ENCODE measurements at places on chromosomes 1 and 21.

DNA sequence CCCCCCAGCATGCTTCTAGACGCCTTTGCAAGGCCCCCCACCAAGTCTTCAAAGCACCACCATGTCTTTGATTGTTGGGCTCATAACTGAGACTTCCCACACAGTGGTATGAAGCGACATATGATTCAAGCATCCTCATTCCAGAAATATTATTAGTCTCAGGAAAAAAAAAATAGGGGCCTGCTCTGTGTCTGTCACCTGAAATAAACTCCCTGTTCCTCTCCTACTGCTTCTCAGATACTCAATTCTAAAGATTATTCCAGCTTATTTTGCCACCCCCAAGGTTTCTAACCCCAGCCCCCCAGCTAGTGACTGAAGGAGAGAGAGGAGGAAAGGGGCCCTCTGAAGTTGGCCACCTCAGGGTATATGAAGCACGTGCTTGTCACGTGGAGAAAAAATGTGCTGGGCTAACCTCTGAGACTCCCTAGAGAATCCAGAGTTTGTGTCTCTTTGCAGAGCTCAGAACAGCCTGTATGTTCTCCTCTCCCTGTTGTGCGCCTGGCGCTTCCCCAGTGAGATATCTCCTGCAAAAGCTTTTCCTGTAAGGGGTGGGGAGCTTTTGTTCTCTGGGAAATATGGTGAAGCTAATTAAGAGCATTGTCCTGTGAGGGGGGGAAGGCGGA is 35.9 kb upstream of the RASAL2 start:
- peak; percentile 66 for DNase-seq

GRCh38 chr1:5515501-5515900 is 476.7 kb downstream of the NPHP4 start:
- no peak for DNase-seq

- DNase-seq, result no peak
Observed at GRCh38 chr1:162169031-162169790, 99.7 kb downstream of the NOS1AP start.

DNA sequence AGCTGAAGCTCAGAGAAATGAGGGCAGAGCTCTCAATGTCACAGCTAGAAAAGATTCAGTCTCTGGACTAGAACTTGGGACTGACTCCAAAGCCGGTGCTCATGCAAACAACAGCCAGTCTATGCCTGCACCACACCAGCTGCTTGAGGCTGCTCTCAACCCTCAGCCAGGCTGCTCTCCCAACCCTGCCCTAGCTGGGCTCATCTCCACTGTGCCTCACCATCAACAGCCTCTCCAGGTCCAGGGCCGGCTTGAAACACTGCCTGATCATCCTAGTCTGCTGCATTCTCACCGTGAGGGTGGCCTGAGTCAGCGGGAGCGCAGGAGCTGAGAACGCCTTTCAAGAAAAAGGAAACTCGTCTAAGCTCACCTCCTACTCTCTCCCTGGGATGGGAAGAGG is 94.5 kb downstream of the PTPRU start:
- no peak for DNase-seq

GRCh38 chr1:157156058-157156541 is 17.9 kb upstream of the ETV3 start:
- peak; percentile 90 for DNase-seq

- DNase-seq, result no peak
Observed at GRCh38 chr21:45202889-45203288, 84.8 kb downstream of the POFUT2 start.

GRCh38 chr1:81596341-81596740 is 204.4 kb upstream of the ADGRL2 start:
- DNase-seq, result no peak

- DNase-seq, result peak; percentile 32
Observed at GRCh38 chr1:209883341-209883971, 54.6 kb upstream of the SYT14 start.

- no peak for DNase-seq
Observed at GRCh38 chr1:164660412-164660772, 101.4 kb downstream of the PBX1 start.

DNA sequence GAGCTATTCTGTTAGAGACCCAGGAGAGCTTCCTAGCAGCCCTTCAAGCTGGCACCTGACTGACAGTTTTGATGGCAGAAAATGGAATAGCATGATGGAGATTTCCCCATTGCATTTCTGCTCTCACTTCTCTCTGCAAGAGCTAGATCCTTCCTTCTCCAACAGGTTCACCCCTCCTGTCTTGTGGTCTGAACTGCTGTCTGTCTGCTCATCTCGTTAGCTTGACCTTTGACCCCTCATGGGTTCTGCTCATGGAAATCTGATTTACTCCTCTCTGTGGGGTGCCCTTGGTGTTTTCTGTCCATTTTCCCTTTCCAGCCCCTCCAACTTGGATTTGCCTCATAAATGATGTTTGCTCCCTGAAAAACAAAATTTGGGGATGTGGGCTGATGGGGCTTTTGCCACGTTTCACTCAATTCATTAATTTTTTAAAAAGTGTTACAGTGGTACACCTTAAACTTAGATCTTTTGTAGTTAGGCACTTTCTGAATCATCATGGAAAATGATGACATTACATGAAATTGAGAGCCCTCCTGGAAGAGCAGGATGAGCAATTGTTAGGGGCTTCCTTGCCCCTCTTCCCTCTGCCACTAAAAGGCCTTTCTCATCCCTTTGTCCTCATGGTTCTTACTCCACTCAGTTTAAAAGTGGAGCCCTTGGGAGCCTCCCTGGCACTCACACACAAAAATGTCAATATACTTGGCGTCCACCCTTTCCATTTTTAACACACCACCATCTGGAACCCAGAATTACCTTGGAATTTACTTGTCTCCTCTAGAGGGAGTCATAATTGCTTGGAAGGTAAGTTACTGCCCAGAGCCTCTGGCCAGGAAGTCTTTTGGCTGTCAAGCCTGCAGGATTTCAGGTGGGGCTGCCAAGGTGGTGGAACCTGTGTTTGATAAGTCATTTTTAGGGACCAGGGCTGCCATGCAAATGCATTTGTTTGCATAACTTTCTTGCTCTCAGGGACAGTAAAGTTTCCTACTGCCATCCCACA is 31.9 kb upstream of the IL19 start:
- DNase-seq, result peak; percentile 70

DNA sequence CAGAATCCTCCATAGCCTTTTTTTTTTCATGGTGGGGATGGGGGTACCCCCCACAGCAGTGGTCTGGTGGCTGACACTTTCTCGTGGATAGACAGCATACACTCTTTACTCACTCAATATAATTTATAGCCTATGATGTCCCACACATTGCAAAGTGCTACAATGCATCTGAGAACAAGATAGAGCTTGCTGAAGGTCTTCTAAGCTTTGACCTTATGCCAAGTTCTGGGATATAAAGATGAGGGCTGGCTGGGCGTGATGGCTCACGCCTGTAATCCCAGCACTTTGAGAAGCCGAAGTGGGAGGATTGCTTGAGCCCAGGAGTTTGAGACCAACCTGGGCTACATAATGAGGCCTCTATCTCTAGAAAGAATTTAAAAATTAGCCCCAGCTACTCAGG is 78.0 kb downstream of the MPZL1 start:
- DNase-seq, result no peak

DNA sequence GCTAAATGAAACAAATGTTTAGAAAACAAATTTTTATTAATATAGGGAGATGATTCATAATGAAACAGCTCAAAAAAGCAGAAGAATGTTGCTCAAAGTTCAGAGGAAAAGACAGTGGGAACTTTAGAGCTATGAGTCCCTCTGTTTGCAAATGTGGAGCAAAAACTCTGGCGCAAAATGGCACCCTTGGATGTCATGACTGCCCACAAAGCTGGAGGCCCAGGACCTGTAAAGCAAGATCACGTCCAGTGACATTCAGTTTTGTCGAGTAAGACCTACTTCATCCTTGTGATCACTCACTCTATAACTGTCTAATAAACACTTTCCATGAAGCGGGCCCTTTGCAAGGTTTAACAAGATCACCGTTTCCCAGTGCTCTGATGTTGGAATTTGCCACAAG is 9.1 kb upstream of the EXO1 start:
- no peak for DNase-seq

- DNase-seq, result peak; percentile 25
Observed at GRCh38 chr1:44924835-44925464, 61.4 kb downstream of the EIF2B3 start.

- no peak for DNase-seq
Observed at GRCh38 chr1:20712215-20712577, 5.6 kb downstream of the KIF17 start.
